ENCODE measurements at places on chromosomes 3 and 15.

- DNase-seq: peak; percentile 9
These were observed 15.5 kb upstream of the PRSS50 start for GRCh38 chr3:46733026-46733800.

DNA sequence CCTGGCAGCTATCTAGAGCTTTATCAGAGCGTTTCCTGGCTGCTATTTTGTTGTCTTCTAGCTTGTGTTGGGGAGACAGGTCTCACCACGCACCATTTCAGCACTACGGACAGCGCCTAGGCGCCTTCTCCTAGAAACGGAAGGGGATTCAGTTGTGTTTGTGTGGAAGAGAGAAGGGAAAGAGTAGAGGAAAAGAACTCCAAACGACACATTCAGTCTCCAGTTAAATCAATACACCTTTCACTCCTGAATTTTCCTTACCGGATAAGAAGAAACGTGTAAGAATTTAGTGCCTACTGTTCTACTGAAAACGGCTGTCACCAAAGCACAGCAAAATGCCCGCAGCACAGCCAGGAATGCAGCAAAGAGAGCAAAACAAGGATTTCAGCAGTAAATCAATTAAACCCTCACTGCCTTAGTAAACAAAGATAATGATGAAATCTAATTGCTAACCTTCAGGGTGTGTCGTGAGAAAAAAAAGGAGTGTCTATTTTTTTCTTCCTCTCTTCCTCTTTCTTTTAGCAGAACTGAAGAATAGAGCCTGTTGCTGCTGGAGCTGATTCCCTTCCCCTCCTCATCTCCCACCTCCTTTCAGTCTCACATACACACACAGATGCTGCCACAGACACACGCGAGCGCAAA is 412 bp upstream of the CTXN2 start:
- peak; percentile 80 for DNase-seq

DNA sequence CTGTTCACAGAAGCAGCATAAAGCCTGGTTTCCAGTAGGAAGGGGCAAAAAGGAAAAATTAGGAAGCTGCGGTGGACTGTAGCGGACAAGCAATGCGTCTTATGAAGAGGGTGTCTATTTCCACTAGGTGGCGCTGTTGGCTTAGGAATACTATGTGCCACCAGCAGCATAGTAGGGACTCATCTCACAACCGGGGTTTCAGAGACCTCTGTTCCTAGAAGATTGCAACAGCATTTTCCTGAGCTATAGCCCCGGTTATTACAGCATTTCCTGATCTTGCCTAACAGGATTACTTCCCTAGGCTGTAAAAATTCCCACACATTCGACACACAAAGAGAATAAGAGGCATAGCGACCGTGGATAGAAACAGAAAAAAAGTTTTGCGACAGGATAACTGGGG is 683.0 kb downstream of the TBL1XR1 start:
- DNase-seq: peak; percentile 62

GRCh38 chr3:95319921-95320494 is 1257.1 kb downstream of the NSUN3 start:
- DNase-seq: peak; percentile 10

GRCh38 chr3:72036899-72037298 is 252.0 kb upstream of the PROK2 start:
- no peak for DNase-seq

DNA sequence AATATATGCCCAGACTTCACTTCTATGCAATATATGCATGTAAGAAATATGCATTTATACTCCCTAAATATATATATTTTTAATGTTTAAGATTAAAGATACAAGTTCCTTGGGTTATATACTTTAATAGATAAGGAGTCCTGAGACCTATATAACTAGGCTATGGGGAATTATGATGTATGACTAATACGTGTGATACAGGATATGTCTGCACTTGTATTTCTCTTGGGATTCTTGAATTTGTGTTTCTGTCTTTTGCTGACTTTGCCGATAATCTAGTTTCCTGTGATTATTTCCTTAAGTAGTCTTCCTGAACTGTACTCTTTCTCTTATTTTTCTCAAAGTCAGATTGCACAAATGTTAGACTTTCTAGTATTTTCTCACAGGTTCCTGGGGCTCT is 109.6 kb downstream of the PIK3CB start:
- peak; percentile 55 for DNase-seq

Data from epithelial cell of esophagus (primary cell).